ENCODE measurements at places on chromosomes 3 and 15. TPM values are rescaled to one million over a fixed set of nuclear protein-coding genes. Genes with fewer than 3 reads are reported as not detected.

Gene KIF23
- 100 TPM for total RNA-seq

Gene ITGB5
- total RNA-seq, result 287 TPM

Gene ALG1L2
- total RNA-seq, result 2.2 TPM

DNA sequence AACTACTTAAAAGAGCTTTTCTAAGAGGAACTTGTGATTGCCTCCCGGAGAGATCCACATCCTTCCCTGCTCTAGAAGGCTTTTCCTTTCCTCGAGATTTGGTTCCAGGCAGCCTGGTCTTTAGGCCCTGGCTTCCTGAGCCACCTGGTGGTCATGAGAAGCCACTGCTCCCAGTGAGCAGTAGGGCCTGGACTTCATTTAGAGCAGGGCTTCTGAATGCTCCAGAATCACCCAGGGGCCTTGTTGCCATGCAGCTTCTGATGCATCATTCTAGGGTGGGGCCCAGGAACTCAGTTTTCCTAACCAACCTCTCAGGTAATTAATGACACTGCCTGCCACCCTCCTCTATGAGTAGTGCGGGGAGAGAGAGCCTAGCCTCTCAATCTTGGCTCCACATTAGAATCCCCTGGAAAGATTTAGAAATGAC is 29.6 kb downstream of the PSMD6 start:
- DNase-seq, result peak; percentile 40

- no peak for DNase-seq
Measured at GRCh38 chr15:89460048-89460447, 36.3 kb downstream of the RHCG start.

Gene VWA5B2
- 0.76 TPM for total RNA-seq

Gene SLCO2A1
- total RNA-seq, result 0.70 TPM

Gene GNAT1
- total RNA-seq, result 0.48 TPM

Gene PLSCR2
- not detected for total RNA-seq

DNA sequence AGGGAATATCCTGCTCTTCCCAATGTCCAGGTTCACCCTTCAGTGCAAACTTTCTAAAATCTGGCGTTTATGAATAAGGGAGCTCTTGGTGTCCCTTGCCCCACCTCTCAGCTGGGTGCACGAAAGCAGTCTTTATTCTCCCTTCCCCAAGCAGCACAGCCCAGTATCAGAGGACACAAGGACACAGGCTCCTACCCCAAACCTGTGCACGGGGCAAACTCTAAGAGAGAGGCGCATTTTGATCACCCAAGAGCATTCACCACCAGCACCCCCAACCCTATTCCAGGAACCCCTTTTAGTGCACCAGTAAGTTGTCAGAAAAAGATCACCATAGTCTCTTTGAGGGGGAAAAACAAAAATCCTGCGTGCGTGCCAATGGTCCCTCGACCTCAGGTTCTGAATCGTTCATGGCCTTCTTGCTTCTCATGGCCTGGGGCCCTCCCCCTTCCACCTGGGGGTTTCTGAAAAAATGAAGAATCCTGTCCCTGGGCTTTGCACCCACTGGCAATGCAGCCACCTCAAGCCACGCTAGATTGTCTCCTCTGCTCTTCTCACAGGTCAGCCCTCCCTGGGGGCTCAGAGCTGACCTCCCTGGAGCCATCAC is 78.9 kb downstream of the FAM174B start:
- no peak for DNase-seq

Gene TRH
- total RNA-seq, result not detected

Gene DPPA4
- total RNA-seq, result not detected

Gene FAM162A
- total RNA-seq, result 41.0 TPM

- DNase-seq, result no peak
Measured at GRCh38 chr3:133620066-133620784, 41.5 kb downstream of the TOPBP1 start.

- DNase-seq, result no peak
Measured at GRCh38 chr15:87201986-87202385, 1054.6 kb downstream of the NTRK3 start.

- no peak for DNase-seq
Measured at GRCh38 chr3:128572644-128573105, 77.9 kb downstream of the RPN1 start.

Gene TF
- 0.24 TPM for total RNA-seq

Gene TIGIT
- not detected for total RNA-seq

Gene CELF6
- not detected for total RNA-seq

Gene C2CD4A
- total RNA-seq, result 0.09 TPM

Gene TLR9
- total RNA-seq, result 0.30 TPM

DNA sequence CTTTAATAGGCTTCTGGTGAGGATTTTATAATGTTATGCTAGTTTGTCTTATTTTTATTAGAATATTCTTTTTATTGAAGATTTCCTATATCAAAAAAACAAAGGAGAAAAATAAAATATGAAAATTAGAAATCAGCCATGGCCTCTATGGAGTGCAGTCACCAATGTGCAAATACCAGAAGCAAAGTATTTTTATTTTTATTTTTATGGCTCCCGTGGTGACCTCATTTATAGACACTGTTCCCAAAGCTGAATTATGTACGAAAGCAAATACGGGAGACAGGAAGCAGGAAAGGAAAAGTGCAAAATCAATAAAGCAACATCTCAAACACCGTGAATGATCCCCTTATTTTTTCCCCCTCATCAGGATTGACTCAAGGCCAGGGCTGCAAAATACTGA is 35.1 kb downstream of the DAZL start:
- no peak for DNase-seq

Gene ANKRD63
- not detected for total RNA-seq

Gene P2RY13
- not detected for total RNA-seq

DNA sequence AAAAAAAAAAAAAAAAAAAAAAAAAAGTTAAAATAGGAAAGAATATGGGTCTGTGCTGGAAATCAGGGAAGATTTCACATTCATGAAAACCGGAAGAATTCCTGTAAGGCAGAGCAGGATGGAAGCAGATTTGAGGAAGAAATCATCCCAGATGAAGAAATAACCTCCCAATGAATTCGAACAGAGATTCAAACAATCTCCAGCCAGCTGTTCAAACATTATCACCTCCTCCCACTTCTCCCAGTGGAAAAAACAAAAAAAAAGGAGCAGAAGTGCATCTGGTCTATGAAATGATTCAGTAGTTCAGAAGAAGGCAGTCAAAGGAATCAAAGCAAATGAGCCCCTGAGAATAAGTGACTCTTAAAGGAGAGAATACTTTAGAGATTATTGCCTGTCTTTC is 33.1 kb downstream of the CP start:
- DNase-seq, result no peak

Gene ASB14
- not detected for total RNA-seq

GRCh38 chr15:68055224-68055705 is 1.1 kb downstream of the PIAS1 start:
- peak; percentile 41 for DNase-seq

- no peak for DNase-seq
Measured at GRCh38 chr15:32096916-32097617, 66.8 kb downstream of the CHRNA7 start.

GRCh38 chr15:92924216-92924615 is 24.1 kb downstream of the CHD2 start:
- no peak for DNase-seq

GRCh38 chr3:165903885-165904630 is 66.8 kb upstream of the BCHE start:
- no peak for DNase-seq

DNA sequence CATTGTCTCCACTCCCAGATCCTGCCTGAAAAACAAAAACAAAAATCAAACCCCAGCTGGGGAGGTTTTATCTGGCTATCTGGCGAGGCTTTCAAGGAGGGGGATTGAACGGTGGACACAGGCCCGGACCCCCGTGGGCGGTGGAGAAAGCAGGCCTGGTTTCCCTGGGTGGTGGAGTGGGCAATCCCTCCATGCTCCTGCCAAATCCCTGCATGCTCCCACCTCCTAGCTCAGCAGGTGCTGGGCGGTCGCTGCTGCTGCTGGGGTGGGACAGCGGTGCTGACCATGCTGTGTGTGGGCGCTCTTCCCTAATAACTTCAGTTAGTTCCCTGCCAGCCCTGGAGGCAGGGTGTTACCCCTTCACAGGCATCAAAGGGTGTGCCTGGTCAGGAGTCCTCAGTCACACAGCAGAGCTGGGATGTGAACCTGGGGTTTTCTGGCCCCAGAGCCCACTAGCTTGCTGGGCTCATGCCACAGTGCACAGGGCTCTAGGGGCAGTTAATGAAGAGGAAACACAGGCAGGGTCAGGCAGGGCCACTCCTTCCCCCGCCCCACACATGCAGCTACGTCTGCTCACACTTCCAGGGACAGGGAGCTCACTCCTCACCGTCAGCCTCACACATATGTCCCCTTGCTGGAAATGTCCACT is 15.9 kb upstream of the PLXND1 start:
- no peak for DNase-seq

Gene RYR3
- total RNA-seq, result 0.15 TPM

- no peak for DNase-seq
Measured at GRCh38 chr15:32636908-32637567, 4.5 kb upstream of the SCG5 start.

- DNase-seq, result no peak
Measured at GRCh38 chr3:42849017-42849416, 26.7 kb downstream of the CYP8B1 start.

DNA sequence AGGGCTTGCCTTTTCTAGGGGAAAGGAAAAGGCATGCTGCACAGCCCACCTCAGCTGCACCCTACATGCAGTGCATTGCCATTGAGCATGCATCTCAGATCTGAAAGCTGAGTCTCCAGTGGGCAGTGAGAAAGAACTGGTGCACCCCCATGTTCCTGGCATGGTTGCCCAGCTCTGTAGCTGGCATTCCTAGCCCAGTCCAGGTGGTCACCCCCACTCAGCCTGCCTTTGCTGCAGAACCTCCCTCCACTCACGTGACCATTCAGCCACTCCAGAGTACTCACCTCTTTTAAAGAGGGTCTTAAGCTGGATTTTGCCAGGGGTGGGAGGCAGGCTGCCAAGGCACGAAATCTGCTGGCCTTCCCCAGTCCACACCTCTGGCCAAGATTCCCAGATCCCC is 208.6 kb upstream of the TOPAZ1 start:
- no peak for DNase-seq

DNA sequence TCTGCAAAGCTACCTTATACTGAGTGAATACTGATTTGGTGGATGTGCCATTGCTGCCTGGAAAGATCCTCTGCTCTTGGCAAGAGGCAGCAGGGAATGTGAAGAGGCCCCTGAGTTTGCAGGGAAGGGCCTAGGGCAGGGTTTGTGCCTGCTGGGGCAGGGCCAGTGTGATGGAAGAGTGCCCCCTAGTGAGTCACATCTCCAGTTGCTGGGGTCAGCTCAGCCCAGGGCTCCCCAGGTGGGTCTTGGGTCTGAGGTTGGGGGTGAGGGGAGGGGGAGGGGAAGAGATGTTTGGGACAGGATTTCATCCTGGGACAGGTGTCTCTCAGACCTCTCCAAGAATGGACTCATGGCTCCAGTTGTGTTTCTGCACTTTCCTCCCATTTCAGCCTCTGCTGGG is 4.1 kb upstream of the AMOTL2 start:
- no peak for DNase-seq

Gene TMEM207
- total RNA-seq, result not detected

GRCh38 chr15:60420203-60420716 is 22.5 kb upstream of the ANXA2 start:
- DNase-seq, result no peak

DNA sequence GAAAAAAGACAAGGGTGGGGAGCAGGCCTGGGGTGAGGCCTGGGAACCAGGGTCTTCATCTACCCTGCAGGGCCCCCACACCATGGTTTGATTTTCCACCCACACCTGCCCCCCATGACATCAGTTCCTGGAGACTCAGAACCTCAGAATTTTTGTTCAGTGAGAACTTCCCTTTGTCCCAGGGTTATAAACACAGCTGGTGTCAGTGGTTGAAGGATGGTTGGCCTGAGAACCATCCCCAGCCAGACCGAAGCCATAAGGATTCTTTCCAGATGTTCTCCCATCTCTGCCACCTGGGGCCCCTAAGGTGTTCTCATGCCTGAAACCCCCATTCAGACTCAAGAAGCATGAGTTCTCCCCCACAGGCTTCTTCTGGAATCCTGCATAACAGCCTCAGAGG is 16.6 kb downstream of the CCDC33 start:
- no peak for DNase-seq

DNA sequence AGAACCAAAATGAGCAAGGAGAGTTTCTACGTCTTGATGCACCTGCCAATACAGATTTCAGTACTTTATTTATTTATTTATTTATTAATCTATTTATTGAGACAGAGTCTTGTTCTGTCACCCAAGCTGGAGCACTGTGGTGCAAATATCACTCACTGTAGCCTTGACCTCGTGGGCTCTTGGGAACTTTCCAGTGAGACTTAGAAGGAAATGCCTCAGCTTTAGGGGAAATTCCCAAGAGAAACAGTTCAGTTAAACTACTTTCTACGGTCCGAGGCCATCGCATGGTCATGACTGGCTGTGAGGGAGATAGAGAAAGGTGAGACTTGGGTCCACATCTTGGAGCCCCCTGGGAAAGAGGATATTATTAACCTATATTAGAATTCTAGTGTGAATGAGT is 47.0 kb upstream of the HERC1 start:
- DNase-seq, result no peak

- DNase-seq, result no peak
Measured at GRCh38 chr3:195255176-195255500, 15.8 kb downstream of the XXYLT1 start.

DNA sequence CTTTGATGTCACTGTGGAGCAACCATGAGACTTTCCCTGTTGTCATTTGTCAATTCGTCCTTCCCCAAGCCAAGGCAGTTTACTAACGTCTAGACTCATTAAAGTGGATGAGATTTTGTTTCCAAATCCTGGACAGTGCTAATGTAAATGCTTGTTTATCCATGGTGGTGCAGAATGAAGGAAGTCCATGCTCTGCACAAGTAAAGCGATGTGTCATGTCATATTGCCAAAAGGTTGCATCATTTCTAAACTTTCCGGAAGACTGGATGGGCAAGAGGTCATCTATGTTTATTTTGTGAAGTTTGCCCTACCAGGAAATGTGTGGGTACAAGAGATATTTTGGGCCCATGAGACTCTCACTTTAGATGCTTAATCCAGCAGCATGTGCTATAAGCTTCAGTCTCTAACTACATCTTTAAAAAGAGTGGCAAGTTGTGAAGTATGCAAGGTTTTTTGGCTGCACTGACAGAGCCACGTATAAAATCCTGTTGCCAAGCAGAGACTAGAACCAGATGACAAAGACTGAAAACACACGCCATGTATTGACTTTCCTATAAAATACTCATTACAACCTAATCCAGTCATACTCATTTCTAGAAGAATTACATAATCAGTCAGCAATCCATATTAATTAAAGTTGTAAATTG is 72.1 kb upstream of the FNDC3B start:
- peak; percentile 42 for DNase-seq

Gene SAMD7
- not detected for total RNA-seq

Gene GOLGA8M
- not detected for total RNA-seq
